Activated CD4-positive, alpha-beta T cell treated with anti-CD3 and anti-CD28 coated beads, Interleukin-2, amount 50 U/mL, for 48 hours (primary cell): ENCODE measurements at places on chromosomes 5 and 9.
A peak's percentile ranks its signal among the peaks of the same experiment; 100 is the strongest.

GRCh38 chr5:153953411-153953810, 85.3 kb downstream of the FAM114A2 start:
- DNase-seq, result no peak

GRCh38 chr5:147327421-147327820, 92.6 kb downstream of the STK32A start:
- no peak for DNase-seq

- DNase-seq, result no peak
Measured at GRCh38 chr5:75928992-75929391, 154.2 kb upstream of the SV2C start.

DNA sequence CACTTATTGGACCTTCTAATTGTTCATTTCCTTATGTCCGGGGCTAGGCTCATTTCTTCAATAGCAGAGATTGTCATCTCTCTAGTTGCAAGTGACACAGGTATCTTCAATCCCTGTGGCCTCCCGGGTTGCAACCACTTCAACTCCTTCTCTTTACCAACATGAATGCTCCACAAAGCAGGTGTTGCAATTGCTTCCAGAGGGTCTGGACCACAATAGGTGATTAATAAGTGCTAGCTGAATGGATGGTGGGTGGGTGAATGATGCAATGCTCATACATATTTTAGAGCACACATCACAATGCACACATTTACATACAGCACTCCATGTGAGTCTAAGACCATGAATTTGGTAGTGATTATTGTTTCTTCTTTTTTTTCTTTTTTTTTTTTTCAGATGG, 2.6 kb downstream of the CEMIP2 start:
- no peak for DNase-seq

DNA sequence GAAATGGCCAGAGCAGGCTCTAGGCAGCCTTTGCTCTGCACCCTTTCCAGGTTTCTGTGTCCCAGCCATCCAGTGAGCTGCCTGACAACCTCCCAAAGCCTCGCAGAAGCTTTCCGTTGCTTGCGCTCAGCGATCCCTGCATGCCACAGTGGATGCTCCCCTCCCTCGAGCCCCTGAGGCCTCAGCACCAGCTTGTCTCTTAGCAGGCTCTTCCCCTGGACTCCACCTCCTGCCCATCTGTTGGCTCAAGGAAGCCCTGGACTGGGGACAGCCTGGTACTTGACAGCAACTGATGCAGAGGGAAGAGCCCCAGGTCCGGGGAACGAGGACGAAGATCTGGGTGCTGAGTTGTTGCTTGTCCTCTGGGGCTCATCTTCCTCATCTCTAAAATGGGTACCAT, 23.2 kb downstream of the TSPAN17 start:
- no peak for DNase-seq

DNA sequence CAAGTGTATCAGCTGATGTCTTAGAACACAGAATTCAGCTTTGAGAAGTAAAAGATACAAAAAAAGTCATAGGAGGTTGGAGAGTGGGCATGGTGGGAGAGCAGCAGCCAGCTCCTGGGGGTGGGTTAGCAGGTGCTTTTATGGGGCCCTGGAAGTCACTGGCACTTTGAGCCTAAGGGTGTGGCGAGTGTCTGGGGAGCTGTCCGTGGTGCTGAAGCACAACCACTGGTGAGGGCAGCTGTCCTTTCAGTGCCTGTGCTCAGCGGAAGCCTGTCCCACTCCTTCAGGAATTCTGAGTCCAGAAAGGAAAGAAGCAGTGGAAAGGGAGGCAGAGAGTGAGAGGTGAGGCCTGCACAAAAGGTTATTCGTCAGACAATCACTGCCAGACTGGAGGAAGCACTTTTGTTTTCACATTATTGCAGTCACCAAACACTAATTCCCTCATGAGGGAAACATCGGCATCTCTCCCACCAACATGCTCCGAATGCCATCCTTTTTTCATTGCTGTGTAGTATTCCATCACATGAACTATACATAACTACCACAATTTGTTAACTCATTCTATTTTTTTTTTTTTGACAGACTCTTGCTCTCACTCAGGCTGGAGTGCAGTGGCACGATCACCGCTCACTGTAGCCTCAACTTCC, 59.4 kb upstream of the RAPGEF1 start:
- DNase-seq, result peak; percentile 70

- DNase-seq, result no peak
Measured at GRCh38 chr5:107966201-107966600, 295.5 kb upstream of the EFNA5 start.

DNA sequence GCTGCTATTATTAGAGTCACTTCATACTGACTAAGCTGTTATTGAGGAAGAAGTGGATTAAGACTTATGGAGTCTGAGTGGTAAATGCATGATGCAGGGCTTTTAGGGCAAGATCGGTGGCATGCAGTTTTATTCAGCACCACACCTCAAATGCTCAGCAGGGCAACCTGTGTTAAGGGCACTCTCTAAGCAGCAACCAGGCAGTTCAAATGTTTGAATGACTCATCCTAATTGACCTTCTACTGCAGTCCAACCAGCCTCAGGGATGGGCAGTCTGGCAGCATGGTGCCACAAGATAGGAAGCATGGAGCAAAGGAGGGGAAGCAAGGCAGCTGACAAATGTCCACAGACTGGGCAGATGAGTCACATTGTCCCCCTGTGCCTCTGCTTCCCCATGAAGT, 80.2 kb upstream of the MIER3 start:
- no peak for DNase-seq
